ENCODE measurements at places on chromosomes 6 and 20.
A peak's percentile ranks its signal among the peaks of the same experiment; 100 is the strongest.

DNA sequence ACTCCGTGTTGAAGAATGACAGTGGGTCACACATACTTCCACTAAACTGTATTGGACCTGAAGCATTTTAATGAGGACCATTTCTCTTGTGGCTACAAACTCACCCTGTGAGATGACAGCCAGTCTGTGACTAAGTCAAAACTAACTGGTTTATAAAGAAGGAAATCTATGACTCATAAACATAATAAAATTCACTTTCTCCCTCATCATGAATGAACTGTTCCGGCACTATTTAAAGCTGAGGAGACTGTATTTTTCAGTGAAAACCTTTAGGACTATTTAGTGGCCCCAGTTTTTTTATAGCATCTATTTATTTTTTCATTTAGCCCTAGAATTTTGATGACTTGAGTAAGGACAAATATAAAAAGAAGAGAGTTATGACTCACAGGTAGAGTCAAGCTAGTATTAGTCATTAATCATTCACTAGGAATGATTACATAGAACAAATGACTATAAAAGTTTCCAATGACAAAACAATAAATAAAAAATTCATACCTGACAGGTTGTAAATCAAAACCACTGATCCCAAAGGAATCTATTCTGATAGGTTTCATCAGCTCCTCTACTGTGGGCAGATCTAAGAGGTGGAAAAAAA, 34.2 kb downstream of the CEP162 start:
- H3K4me1 ChIP-seq = no peaks in the 10 kb centered on the region
- H3K36me3 ChIP-seq = peaks cover 42% of the 10 kb centered on the region
- H3K27me3 ChIP-seq = no peaks in the 10 kb centered on the region
- H3K27ac ChIP-seq = no peak overlapping the region
- no peak for DNase-seq

- no peak for DNase-seq
- H3K27me3 ChIP-seq = no peaks in the 10 kb centered on the region
- H3K27ac ChIP-seq = no peak overlapping the region
- H3K4me1 ChIP-seq = no peaks in the 10 kb centered on the region
- H3K36me3 ChIP-seq = no peaks in the 10 kb centered on the region
These were observed 688.4 kb downstream of the HTR1B start for GRCh38 chr6:76774781-76775384.

- peaks cover 2% of the 10 kb centered on the region for H3K27me3 ChIP-seq
- no peak for DNase-seq
- H3K4me3 ChIP-seq = no peak overlapping the region
- H3K36me3 ChIP-seq = peaks cover 8% of the 10 kb centered on the region
These were observed 4.3 kb upstream of the ARG1 start for GRCh38 chr6:131568726-131569125.

- no peaks in the 10 kb centered on the region for H3K36me3 ChIP-seq
- H3K4me3 ChIP-seq = no peak overlapping the region
- no peak for DNase-seq
These were observed 153.0 kb downstream of the CFAP61 start for GRCh38 chr20:20205141-20205861.

- DNase-seq = no peak
- peaks cover 14% of the 10 kb centered on the region for H3K4me1 ChIP-seq
- H3K27me3 ChIP-seq = peaks cover 21% of the 10 kb centered on the region
- H3K4me3 ChIP-seq = peak overlapping the region; percentile 73
- peaks cover 4% of the 10 kb centered on the region for H3K36me3 ChIP-seq
These were observed 460 bp downstream of the PLAGL1 start for GRCh38 chr6:144007478-144008119.

GRCh38 chr20:2972126-2972525, 71.3 kb upstream of the GNRH2 start:
- no peak overlapping the region for H3K27ac ChIP-seq
- no peak for DNase-seq
- H3K4me3 ChIP-seq = no peak overlapping the region
- H3K36me3 ChIP-seq = peaks cover 25% of the 10 kb centered on the region
- H3K4me1 ChIP-seq = no peaks in the 10 kb centered on the region

GRCh38 chr20:57545927-57546662, 14.8 kb upstream of the PCK1 start:
- DNase-seq = no peak
- no peaks in the 10 kb centered on the region for H3K4me1 ChIP-seq
- no peak overlapping the region for H3K27ac ChIP-seq
- H3K4me3 ChIP-seq = no peak overlapping the region
- peaks cover 11% of the 10 kb centered on the region for H3K27me3 ChIP-seq
- no peaks in the 10 kb centered on the region for H3K36me3 ChIP-seq

DNA sequence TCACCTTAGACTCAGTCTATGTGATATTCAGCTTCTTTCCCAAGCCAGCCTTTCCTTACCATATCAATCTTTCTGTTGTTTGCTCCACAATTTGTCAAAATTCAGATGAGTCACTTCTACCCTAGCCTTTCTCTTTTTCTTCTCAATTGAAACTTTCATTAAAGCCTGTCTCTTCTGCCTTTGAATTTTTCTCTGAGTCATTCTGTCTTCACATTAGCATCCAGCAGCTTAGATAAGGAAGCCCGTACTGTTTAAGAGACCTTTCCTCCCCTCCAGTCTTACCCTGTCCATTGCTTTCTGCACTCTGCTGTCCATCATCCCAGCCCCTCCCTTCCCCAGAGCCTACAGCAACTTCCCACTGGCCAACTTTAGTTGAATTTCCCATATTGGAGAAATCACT, 34.9 kb upstream of the RALGAPA2 start:
- no peak for DNase-seq
- H3K4me1 ChIP-seq = no peaks in the 10 kb centered on the region
- H3K4me3 ChIP-seq = no peak overlapping the region
- H3K27me3 ChIP-seq = peaks cover 12% of the 10 kb centered on the region
- no peak overlapping the region for H3K27ac ChIP-seq

GRCh38 chr6:116144605-116145004, 18.7 kb upstream of the COL10A1 start:
- DNase-seq = no peak
- H3K27ac ChIP-seq = no peak overlapping the region
- no peak overlapping the region for H3K4me3 ChIP-seq

DNA sequence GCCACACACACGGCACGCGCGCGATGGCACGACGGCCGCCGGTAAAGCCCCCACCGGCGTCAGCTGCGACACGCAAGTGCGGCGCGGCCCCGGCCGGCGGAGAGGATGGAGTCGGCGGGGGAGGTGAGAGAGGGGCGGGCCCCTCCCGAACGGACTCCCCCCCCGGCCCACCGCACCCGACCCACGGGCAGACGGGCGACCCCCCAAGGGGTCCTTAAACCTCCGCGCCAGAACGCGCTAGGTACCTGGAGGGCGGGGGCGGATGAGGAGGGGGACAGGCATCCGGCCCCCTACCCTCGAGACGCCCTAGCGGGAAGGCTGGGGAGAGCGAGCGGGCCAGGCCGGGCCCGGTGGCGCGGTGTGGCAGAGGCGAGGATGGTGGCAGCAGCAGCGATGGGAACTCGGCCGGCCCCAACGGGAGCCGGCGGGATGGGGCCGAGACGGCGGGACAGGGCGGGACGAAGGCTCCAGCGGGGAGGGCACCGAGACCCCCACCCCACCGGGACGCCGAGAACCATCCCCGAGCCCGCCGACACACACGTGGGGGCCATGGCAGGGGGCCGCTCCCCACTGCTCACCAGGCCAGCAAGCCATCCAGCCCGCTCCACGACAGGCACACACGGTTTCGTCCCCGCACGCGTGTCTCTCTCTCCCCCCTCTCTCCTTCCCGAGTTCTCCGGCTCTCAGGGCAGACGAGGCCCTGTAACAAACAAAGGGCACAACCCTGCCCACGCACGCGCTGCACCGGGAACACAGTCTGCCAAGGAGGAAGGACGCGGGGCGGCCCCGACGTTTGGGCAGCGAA, 1515.4 kb upstream of the DEFB115 start:
- H3K4me1 ChIP-seq = peaks cover 2% of the 10 kb centered on the region
- no peak overlapping the region for H3K27ac ChIP-seq
- no peak overlapping the region for H3K4me3 ChIP-seq
- H3K36me3 ChIP-seq = peaks cover 4% of the 10 kb centered on the region

- H3K4me3 ChIP-seq = no peak overlapping the region
- no peak overlapping the region for H3K27ac ChIP-seq
- peaks cover 18% of the 10 kb centered on the region for H3K27me3 ChIP-seq
- H3K4me1 ChIP-seq = peaks cover 5% of the 10 kb centered on the region
- no peaks in the 10 kb centered on the region for H3K36me3 ChIP-seq
These were observed 24.0 kb upstream of the CTNNBL1 start for GRCh38 chr20:37669773-37670236.

- peaks cover 12% of the 10 kb centered on the region for H3K4me1 ChIP-seq
- H3K27ac ChIP-seq = no peak overlapping the region
- no peak overlapping the region for H3K4me3 ChIP-seq
- H3K27me3 ChIP-seq = no peaks in the 10 kb centered on the region
- DNase-seq = no peak
These were observed 80.8 kb downstream of the MKKS start for GRCh38 chr20:10352934-10353824.

- no peak overlapping the region for H3K4me3 ChIP-seq
- peaks cover 2% of the 10 kb centered on the region for H3K27me3 ChIP-seq
- no peaks in the 10 kb centered on the region for H3K4me1 ChIP-seq
- no peaks in the 10 kb centered on the region for H3K36me3 ChIP-seq
These were observed 179.3 kb upstream of the HDDC2 start for GRCh38 chr6:125481056-125481455.

DNA sequence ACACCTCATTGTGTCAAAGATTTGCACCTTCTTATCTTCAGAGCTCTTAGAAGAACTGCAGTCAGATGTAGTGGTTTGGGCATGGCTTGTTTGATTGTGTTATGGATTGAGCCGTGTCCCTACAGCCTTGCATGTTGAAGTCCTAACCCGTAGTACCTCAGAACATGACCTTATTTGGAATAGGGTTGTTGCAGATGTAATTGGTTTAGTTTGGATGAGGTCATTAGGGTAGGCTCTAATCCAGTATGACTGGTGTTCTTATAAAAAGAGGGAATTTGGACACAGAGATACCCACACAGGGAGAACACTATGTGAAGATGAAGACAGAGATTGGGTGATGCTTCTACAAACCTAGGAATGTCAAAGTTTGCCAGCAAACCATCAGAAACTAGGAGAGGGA, 35.4 kb upstream of the PHACTR2 start:
- no peak for DNase-seq
- H3K4me1 ChIP-seq = peaks cover 4% of the 10 kb centered on the region
- no peaks in the 10 kb centered on the region for H3K27me3 ChIP-seq

DNA sequence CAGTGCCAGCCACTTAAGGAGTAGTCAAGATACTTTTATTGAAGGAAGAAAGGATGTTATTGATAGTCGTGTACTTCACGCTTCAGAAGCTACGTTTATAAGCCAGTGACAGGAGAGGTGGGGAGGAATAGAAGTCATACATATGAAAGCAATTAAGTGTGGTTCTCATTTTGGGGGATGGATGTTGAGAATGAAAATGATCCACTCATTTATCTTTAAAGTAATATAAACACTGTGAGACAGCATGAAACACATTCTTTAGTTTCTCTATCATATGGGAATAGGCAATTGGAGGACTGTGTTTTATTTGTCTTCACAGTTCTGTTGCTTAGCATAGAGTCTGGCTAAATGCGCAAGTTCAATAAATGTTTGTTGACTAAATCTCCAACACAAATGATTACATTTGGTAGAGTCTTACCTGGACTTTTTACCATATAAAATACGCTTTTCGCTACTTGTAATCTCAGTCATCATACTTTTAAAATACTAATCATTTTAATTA, 35.2 kb downstream of the AK9 start:
- H3K4me1 ChIP-seq = peaks cover 8% of the 10 kb centered on the region
- H3K27ac ChIP-seq = no peak overlapping the region
- no peak for DNase-seq
- no peak overlapping the region for H3K4me3 ChIP-seq
- H3K27me3 ChIP-seq = no peaks in the 10 kb centered on the region

- H3K27ac ChIP-seq = no peak overlapping the region
- no peaks in the 10 kb centered on the region for H3K27me3 ChIP-seq
- H3K4me1 ChIP-seq = peaks cover 2% of the 10 kb centered on the region
- no peak overlapping the region for H3K4me3 ChIP-seq
These were observed 34.8 kb downstream of the KCNK5 start for GRCh38 chr6:39194466-39194865.

- DNase-seq = no peak
- no peaks in the 10 kb centered on the region for H3K27me3 ChIP-seq
- H3K4me1 ChIP-seq = no peaks in the 10 kb centered on the region
- H3K4me3 ChIP-seq = no peak overlapping the region
- H3K27ac ChIP-seq = no peak overlapping the region
These were observed 54.2 kb downstream of the TRAM2 start for GRCh38 chr6:52522655-52523054.

GRCh38 chr20:18284805-18285533, 3.4 kb upstream of the ZNF133 start:
- H3K4me3 ChIP-seq = no peak overlapping the region
- peaks cover 16% of the 10 kb centered on the region for H3K4me1 ChIP-seq
- DNase-seq = no peak
- peaks cover 36% of the 10 kb centered on the region for H3K27me3 ChIP-seq
- no peak overlapping the region for H3K27ac ChIP-seq

- peaks cover 3% of the 10 kb centered on the region for H3K4me1 ChIP-seq
- no peaks in the 10 kb centered on the region for H3K27me3 ChIP-seq
- H3K36me3 ChIP-seq = no peaks in the 10 kb centered on the region
- no peak for DNase-seq
These were observed 163.4 kb upstream of the SLC24A3 start for GRCh38 chr20:19048995-19049501.

- no peaks in the 10 kb centered on the region for H3K36me3 ChIP-seq
- H3K27ac ChIP-seq = no peak overlapping the region
- DNase-seq = no peak
- no peak overlapping the region for H3K4me3 ChIP-seq
These were observed 30.5 kb downstream of the TSPYL4 start for GRCh38 chr6:116223355-116223754.

DNA sequence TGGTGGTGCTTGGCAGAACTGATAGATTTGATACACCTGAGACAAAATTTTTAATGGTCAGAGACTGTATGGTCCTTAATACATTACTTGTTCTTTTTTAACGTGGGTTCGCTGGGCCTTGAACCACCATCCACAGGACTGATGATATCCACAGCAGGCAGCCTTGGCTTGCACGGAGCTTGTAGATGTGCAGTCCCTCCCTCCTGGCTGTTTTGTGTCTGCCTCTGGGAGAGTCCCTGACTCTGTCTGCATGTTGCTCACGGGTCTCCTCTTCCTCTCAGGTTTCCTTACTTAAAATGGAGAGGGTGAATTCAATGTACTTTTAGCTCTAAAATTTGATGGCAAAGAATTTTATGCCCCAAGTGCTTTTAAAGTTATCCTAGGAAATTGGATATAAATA, 17.5 kb downstream of the KIF25 start:
- no peaks in the 10 kb centered on the region for H3K27me3 ChIP-seq
- H3K27ac ChIP-seq = no peak overlapping the region

DNA sequence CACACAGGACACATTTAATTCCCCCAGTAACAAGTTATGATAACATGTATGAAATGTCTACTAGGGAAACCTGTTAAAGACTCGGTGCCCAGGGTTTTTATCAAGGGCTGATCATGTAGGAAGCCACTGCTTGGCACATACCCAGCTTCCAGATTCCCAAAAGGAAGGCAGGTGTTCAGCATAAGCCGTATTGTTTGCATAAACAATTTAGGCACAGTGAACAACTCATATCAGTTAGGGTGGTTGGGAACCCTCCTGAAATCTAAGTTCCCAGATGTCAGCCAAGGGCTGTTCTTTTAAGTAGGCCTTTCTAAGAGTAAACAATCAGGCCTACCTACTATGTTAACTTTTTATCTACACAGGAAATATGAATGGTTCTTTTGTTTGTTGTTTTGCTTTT, 74.1 kb downstream of the ASXL1 start:
- no peaks in the 10 kb centered on the region for H3K27me3 ChIP-seq
- no peak for DNase-seq
- no peak overlapping the region for H3K4me3 ChIP-seq
- H3K4me1 ChIP-seq = no peaks in the 10 kb centered on the region

- no peak within 1 kb of the TSS for H3K27ac ChIP-seq
- H3K4me3 ChIP-seq = no peak within 1 kb of the TSS
- no peak for DNase-seq
These were observed at the start of gene PSORS1C1 for GRCh38 chr6:31114541-31114878. Gene PSORS1C1, plus strand, starts transcription at chr6:31114800. Its CDS starts 14,833 bp downstream, at chr6:31129633.
